ENCODE measurements at places on chromosomes 4 and X. TPM values are rescaled to one million over a fixed set of nuclear protein-coding genes. Genes with fewer than 3 reads are reported as not detected.

The MAGEB17 gene
- not detected for total RNA-seq

GRCh38 chrX:37716602-37717001 is 31.0 kb downstream of the XK start:
- no peaks in the 10 kb centered on the region for H3K4me1 ChIP-seq
- H3K27ac ChIP-seq = no peak overlapping the region
- DNase-seq = no peak
- H3K27me3 ChIP-seq = no peaks in the 10 kb centered on the region
- no peak overlapping the region for H3K4me3 ChIP-seq
- H3K36me3 ChIP-seq = no peaks in the 10 kb centered on the region

The XKRX gene
- total RNA-seq = 1.6 TPM

The ZNF674 gene
- 6.9 TPM for total RNA-seq

GRCh38 chr4:177177541-177178081 is 132.1 kb upstream of the NEIL3 start:
- no peak for DNase-seq
- H3K4me1 ChIP-seq = no peaks in the 10 kb centered on the region
- H3K27me3 ChIP-seq = no peaks in the 10 kb centered on the region
- no peak overlapping the region for H3K4me3 ChIP-seq

DNA sequence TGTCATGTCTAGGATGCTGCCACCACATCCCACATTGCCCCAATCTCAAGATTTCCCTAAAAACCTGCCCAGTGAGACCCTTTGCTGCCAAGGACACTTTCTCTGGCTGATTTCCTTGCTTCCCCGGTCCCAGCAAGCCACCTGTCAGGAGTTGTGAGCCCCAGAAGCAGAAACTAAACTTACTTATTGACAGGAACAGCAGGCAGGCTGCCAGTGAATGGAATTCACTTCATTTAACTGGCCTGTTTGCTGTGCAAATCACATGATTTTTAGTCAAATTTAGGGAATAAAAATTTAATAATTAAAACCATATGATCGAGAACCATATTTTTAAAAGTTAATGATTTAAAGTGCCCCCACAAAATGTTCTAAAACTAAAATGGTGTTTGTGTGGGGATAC is 48.5 kb downstream of the MAMLD1 start:
- H3K36me3 ChIP-seq = no peaks in the 10 kb centered on the region
- H3K27ac ChIP-seq = no peak overlapping the region
- no peak overlapping the region for H3K4me3 ChIP-seq
- H3K4me1 ChIP-seq = peaks cover 10% of the 10 kb centered on the region
- DNase-seq = no peak

The ESX1 gene
- not detected for total RNA-seq

- H3K4me3 ChIP-seq = no peak within 1 kb of the TSS
- no peaks in the 10 kb centered on the region for H3K4me1 ChIP-seq
- peaks cover 14% of the 10 kb centered on the region for H3K27me3 ChIP-seq
- H3K27ac ChIP-seq = no peak within 1 kb of the TSS
Observed at GRCh38 chr4:5893004-5893580, at the start of gene CRMP1. CRMP1 (minus strand) TSS chr4:5893086; CDS start chr4:5892969, 117 bp downstream.

The RRH gene
- total RNA-seq = not detected

The MSANTD1 gene
- 2.3 TPM for total RNA-seq

- H3K27me3 ChIP-seq = no peaks in the 10 kb centered on the region
- H3K36me3 ChIP-seq = no peaks in the 10 kb centered on the region
- H3K4me3 ChIP-seq = no peak overlapping the region
- no peaks in the 10 kb centered on the region for H3K4me1 ChIP-seq
- H3K27ac ChIP-seq = no peak overlapping the region
Observed at GRCh38 chr4:114839986-114840385, 241.4 kb downstream of the UGT8 start.

The FGF2 gene
- not detected for total RNA-seq

The GRIA2 gene
- total RNA-seq = not detected

- H3K27ac ChIP-seq = peak overlapping the region; percentile 98
- no peaks in the 10 kb centered on the region for H3K36me3 ChIP-seq
- no peak overlapping the region for H3K4me3 ChIP-seq
- H3K27me3 ChIP-seq = no peaks in the 10 kb centered on the region
- peaks cover 4% of the 10 kb centered on the region for H3K4me1 ChIP-seq
Observed at GRCh38 chrX:54640736-54641135, 110.7 kb downstream of the GNL3L start.

DNA sequence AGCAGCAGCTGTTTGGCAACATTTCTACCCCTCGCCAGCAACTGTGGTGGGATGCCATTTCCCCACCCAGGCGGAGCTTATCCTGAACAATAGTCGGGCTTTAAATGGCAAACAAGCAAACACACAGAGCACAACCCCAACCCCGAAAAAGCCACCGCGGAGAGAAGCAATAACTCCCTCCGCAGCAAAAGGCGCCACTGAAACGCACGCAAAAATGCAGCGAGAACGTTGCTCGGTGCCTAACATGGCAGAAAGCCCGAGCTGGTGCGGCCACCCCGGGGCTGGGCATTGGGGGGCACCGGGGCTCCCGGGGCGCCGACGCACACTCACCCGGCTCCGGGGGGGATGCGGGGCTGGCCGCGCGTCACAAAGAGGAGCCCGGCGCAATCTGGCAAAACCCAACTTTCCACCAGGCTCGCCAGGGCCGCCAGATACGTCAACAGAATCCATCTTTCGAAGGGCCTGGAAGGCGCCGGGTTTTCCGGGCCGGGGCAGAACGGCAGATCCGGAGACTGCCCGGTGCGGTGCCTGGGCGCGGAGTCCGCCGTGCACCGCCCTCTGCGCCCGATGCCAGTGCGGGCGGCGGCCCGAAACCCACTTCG is 818 bp downstream of the RAI2 start:
- H3K4me3 ChIP-seq = peak overlapping the region; percentile 37
- no peaks in the 10 kb centered on the region for H3K4me1 ChIP-seq
- DNase-seq = no peak

DNA sequence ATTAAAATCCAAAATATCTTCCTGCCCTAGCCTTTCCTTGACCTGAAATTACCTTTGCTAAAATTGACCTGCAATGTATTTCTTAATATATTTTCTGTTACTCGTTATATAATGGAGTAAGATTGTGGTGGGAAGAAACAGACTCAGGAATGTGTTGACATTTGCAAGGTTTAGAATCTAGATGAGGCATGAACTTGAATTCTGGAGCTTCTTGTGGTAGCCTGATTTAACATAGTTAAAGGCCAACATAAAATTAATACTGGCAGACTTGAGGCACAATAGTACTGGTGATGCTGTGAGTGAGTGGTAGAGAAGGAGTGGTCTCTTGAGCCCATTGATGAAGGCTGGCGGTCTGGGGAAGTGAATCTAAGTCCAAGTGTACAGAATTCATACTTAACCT is 197.9 kb upstream of the SPRY1 start:
- H3K4me3 ChIP-seq = no peak overlapping the region
- no peaks in the 10 kb centered on the region for H3K36me3 ChIP-seq
- no peak for DNase-seq
- no peak overlapping the region for H3K27ac ChIP-seq
- H3K4me1 ChIP-seq = no peaks in the 10 kb centered on the region
